DMS 273 treated with DMSO at 0.1 percent for 48 hours (cell line): ENCODE measurements at places on chromosomes 2 and 18.
A peak's percentile ranks its signal among the peaks of the same experiment; 100 is the strongest.

DNA sequence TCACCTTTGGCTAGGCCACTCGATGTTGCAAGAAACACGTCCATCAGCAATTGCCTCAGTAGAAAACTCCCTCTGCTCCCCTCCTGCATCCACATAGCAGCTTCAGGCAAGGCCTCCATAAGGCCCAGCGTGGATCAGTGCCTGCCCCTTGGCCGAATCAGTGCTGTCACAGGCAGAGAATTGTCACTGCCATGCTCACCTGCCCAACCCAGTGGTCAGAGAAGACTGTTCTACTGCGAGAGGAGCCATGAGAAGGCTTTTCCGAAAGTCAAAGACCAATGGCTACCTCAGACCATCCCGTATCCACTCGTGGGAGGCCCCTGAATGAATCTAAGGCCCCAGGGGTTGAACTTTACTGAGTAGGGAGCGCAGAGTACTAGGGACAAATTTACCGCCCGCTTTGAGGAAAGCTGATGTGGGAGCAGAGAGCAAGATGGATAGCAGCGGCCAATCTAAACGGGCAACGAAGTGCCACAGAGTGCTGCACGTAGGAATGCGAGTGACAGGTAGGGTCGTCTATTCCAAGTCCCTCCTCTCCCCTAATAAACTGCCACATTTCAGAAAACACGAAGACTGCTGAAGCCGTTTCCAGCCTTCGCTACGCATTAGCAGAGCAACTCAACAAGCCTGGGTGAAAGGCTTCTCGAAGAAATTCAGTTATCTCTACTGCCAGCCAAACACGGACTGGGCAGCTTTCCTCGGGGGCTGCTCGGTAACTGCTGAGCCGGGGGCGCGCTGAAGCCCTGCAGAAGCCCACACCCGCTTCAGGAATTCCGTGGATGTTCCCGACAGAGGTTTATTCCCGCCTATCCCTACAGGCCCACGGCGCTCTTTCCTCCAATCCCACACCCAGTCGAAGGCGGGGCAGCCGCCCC is 968 bp upstream of the RALBP1 start:
- DNase-seq, result peak; percentile 66

DNA sequence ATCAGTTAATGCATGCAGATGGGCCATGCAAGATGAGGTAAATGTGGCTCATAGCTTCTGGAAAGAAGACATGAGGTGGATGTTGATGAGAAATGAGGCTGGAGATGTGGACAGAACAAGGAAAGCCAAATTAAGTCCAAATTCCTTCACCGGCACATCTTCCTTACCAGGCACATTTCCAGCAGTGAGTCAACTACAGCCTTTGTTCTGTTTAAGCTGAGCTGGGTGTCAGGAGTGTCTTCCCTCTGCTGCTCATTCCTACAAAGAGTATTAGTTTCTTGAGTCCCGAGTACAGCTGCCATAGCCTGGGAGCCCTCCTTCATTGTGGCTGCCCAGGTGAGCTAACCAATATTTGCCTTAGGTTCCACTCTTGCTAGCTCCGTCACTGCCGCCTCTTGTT is 945.0 kb downstream of the SLC4A3 start:
- no peak for DNase-seq

DNA sequence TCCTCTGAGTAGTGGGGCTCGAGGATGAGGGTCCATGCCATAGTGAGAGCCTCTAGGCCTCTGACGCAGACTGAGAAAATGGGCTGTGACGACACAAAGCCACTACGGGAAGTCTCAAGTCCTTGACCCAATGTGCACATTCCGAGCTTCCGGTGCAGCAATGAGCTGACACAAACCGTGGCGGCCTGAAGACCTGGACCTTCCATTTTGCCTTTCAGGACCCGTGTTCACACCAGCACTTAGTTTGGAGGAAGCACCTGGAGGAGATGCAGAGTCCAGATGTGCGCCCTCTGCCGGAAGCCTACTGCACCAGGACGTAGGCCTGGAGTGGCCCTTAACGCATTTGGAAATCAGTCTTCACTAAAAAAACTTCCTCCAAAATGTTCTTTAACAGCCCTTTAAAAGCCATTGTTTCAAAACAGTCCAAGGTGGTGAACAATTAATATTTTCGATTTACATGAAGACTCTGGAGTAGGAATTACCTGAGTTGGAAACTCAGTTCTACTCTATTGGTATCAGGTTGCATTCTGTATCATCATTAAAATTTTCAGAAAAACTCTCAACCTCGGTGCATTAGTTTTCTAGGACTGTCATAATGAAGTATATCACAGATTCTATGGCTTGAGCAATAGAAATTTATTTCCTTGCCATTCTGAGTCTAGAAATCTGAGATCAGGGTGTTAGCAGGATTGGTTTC is 33.9 kb downstream of the BMP10 start:
- DNase-seq, result no peak

- peak; percentile 64 for DNase-seq
Observed at GRCh38 chr2:178043266-178043665, 29.3 kb downstream of the PDE11A start.

- DNase-seq, result no peak
Observed at GRCh38 chr2:15861172-15861822, 79.1 kb upstream of the MYCN start.

GRCh38 chr2:48543895-48544294 is 13.9 kb downstream of the STON1 start:
- no peak for DNase-seq

- DNase-seq, result no peak
Observed at GRCh38 chr2:25197336-25198208, 29.2 kb upstream of the POMC start.

DNA sequence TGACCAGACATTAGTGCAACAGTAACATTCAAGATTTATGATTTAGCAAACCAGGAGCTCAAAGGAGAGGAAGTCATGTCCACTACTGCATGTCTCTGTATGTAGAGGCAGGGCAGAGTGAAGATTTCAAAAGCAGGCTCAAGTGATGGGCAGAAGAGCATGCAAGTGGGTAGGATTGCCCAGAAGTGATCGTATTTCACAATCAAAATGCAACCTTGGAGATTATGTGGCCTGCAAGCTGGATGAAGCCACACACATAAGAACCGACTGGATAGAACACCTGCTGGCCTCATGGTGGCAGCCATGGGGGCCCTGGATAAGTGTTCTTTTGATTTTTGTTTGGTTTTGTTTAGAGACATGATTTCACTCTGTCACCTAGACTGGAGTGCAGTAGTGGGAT is 286.8 kb upstream of the RAB12 start:
- DNase-seq, result no peak

DNA sequence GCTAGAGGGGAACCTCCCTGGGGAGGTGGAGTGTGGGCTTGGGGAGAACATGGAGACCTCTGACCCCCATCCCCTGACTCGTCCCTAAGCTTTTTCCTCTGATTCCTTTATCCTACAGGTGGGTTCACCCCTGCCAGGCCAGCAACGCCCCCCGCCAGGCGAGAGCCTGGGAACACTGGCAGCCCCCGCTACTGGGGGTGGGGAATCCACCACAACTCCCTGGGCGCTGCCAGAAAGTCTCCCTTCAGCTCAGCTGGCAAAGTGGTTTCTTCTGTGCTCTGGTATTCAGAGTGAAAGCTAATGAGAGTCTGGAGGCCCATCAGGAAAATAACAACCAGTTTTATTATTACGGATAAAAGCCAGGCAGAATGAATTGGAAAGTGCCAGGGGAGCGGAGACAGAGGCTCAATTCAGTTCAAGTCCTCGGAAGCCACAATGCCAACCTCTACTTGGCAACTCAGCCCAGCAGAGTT is 2.8 kb downstream of the DIPK1C start:
- DNase-seq, result no peak

DNA sequence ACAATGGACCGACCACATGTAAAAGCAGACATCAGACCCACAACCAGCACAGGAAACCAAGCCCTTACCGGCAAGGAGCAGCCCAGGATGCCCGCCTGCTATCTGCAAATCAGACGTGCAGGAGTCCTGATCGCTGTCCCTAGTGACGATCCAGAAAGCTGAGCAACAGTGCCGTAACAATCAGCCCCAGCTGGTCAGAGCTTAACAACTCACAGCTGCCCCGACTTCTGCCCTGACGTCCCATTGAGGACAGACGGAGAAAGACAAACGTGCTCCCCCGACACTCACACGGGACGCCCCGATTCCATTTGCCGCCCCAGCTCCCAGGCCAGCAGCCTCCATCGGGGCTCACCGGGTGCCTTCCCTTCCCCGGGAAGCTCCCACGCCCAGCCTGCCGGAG is 39.8 kb upstream of the PXDN start:
- no peak for DNase-seq

- DNase-seq, result no peak
Observed at GRCh38 chr18:23355206-23355605, 97.9 kb upstream of the RIOK3 start.

- no peak for DNase-seq
Observed at GRCh38 chr2:10184421-10184820, 61.9 kb downstream of the RRM2 start.

DNA sequence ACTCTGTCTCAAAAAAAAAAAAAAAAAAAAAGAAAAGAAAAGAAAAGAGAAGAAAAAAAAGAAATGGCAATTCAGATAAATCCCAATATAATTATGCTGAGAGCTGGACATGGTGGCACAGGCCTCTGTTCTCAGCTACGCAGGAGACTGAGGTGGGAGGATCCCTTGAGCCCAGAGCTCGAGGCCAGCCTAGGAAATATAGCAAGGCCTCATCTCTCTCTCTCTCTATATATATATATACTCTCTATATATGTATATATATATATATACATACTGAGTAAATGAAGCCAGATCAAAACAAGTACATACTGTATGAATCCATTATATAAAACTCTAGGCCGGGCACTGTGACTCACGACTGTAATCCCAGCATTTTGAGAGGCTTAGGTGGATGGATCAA is 30.6 kb upstream of the MYCN start:
- DNase-seq, result no peak

DNA sequence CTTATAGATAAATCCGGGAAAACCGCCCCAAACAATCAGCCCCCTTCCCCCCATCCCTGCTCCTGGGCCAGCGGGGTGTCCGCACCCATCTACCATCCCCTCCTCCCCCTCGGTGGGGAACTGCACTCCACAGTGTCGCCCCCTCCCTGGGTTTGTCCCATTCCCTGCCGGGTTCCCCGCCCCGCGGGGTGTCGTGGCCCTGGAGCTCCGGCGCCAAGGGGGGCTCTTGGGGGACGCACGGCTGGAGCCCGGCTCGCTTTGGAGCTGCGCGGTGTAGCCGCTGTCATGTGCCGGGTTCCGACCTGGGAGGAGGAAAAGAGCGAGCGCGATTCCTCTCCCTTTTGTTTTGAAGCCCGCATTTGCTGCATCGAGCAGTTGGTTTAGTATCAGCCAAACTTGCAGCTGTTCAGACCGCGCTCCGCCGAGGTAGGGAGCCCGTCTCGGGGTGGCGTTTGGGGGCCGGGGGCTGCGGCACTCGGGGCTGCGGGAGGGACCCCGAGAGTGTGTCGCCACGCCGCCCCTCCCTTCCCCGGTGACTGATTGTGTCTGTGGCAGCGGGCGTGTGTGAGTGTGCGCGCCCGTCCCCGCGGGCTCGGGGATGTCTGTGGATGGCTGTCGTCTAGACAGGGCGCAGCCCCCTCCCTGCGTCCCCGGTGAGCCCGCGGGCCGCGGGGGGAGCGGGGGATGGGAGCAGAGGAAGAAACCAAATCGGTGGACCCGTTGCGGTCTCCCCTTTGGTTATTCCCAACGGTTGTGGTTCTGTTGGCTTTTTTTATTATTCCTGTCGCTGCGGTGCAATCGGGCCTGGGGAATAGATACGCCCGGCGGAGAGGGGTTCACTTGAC is 797 bp downstream of the CTIF start:
- DNase-seq, result no peak

GRCh38 chr18:30358555-30358954 is 684.0 kb downstream of the DSC3 start:
- DNase-seq, result no peak

GRCh38 chr18:25074925-25075324 is 277.0 kb downstream of the ZNF521 start:
- no peak for DNase-seq

GRCh38 chr2:100264121-100264520 is 58.2 kb downstream of the LONRF2 start:
- DNase-seq, result no peak

DNA sequence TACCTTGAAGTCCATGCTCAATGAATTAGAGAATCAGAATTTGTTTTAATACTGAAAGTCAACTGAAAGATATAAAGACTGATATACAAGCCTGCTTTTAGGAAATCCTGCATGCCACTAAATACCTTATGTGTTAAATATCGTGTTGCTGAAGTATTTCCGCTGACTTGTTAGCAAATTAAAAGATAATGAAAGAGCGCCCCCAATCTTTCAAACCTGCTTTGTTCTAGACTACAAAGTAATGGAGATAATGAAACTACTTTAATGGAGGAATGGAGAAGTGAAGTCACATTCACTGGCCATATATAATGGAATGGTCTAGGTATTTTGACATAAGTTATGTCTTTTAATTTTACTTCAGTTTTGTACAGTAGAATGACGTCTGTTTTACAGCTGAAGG is 95.7 kb downstream of the ASXL3 start:
- no peak for DNase-seq

DNA sequence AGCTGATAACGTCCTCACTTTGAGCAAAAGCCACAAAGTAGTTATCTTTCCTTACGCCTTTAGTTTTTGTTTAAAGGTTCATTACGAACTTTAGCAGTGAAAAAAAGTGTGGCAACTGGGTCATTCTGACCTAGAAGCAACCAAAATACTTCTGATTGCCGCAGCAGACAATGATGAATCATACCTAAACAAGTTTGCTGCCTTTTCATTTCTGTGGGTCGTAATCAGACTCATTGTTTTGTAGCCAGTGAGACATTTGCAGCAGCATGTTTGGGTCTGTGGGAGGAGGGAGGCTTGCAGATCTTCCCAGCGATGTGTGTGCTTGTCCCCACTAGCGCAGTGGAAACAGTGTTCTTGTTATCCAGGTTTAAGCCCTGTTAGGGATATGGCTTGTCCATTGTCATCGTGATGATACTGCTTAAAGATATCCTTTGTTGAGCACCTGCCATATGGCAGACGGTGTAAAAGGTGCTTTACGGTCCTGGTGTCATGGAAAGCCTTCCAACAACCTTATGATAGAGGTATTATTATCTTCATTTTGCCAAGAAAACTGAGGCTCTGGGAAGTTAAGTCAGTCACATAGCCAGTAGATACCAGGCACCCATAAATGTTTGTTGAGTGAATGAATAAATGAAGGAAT is 1.3 kb upstream of the GREB1 start:
- DNase-seq, result no peak
